ENCODE measurements at places on chromosomes 2 and 18.
A peak's percentile ranks its signal among the peaks of the same experiment; 100 is the strongest.

- no peak for DNase-seq
These were observed 18.8 kb downstream of the RAB31 start for GRCh38 chr18:9726936-9727335.

GRCh38 chr2:2836343-2837070 is 505.4 kb upstream of the MYT1L start:
- DNase-seq: no peak

DNA sequence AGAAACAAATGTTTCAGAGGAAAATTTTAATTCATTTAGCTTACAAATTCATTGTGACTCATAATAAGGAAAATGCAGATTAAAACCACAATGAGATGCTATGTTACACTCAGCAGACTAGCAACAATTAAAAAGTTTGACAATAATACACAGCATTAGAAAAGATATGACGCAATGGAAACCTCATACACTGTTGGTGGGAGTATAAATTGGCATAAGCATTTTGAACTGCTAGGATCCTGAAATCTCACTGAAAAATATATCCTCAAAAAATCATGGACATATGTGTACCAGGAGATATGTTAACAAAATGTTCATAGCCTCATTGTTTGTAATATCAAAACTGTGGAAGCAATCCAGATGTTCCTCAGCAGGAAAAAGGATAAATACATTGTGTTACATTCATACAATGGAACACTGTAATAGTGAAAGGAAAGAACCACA is 13.7 kb downstream of the CALCRL start:
- no peak for DNase-seq

DNA sequence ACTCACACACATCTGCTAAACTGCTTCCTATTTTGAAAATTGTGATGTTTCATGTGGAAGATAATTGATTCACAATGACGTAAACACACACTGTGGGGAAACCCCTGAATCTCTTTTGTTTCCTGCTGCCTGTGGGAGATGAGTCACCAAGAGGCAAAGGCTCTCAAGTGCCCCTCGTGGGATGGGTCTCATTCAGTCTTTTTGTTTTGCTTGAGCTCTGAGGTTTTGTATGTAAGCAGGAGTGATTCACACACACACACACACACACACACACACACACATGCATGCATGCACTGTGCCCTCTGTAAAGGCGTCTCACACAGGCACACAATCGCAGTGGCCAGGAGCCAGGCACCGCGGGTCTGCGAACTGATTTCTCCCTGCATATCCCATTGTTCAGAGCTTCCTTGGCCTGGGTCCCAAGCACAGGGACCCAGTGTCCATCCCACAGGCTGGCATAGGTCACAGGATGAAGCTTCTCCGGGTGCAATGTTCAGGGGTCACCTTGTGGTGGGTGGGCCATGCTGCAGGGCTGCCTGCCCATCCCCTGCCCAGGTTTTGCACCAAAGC is 12.1 kb upstream of the ARHGEF4 start:
- DNase-seq: peak; percentile 38

DNA sequence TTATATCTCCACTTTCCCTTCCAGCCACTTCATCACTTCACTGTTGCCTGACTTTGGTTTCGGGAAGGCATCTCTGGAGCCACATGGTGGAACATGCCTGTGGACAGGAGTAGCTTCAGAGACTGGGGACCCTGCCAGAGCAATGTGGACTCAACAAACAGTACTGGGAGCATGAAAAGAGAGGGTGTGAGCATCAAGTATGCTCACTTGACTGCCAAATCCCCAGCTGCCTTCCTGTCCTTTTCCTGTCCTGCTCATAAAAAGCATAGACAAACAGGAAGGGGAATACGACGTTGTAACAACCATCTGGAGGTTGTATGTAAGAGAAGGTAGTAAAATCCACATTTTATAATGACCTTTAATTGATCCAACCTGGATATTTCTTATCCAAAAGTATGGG is 61.3 kb upstream of the CSRNP3 start:
- DNase-seq: peak; percentile 54

DNA sequence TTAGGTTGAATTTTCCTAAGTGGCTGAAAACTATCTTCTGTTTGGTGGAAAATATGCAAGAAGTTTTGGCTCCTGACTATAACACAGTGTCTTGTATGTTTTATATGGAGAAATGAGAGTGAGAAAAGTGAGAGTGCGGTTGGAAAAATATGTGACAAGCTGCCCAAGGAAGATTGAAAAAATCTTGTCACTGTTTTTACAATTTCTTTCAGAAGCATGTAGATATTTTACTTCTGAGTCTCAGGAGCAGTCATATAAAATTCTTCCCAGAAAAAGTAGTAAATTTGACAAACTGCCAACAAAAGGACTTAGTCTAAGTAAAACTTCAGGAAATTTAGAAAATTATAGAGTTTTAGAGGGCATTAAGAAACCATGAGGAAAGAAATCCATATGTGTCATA is 19.4 kb upstream of the RMND5A start:
- DNase-seq: no peak

DNA sequence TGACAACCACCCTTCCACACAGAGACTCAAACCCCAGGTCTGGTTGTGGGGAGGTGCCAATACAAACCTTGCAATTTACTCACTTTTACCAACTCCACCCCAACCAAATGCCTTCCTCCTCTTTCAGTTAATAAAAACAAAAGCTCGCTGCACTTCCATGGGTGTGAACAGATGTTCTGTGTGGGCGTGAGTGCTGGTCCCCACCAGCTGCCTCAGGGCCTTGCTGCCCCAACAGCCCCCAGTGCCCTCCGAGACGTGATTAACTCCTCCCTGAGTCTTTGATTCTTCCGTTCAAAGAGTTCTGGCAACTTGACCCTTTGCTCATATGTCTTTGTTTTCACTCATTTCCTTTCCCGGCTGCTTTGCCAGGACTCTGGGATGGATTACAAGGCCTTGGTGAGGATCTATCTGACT is 258.9 kb upstream of the CXCR4 start:
- DNase-seq: no peak

DNA sequence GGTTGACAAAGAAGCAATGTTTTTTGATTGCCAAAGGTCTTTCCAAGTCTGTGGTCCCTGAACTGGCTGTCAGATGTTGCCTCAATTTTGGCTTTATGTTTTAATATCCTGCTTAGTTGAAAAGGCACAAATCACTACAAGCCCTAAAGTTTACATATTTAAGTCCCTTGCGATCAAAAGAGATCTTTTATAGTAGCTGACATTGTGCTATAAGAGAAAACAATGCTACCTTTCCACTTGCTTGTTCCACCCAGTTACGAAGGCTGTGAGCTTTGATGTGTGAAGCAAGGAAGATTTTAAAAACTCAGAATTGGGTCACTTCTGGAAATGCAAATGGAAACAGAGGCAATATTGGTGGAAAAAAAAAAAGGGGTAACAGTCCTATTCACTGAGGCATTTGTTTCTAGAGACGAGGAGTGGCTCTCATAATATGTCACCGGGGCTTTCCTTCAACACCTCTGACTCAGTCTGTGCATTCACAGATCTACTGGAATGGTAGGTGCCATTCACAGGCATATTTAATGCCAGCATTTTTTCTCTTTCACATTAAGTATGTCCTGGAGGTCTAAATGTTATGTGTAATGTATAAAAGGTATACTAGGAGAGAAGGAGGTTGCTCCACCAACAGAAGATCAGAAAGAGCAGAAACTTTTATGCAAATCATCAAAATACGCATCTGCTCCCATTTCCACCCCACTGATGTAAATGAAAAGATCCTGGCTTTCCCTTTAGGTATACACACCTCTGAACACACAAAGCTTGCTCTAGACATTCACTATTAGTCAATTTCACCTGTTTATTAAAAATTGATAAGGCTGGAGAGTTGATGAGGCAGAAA is 91.8 kb downstream of the TGIF1 start:
- no peak for DNase-seq

GRCh38 chr2:179588486-179589145 is 272.8 kb downstream of the ZNF385B start:
- DNase-seq: no peak

DNA sequence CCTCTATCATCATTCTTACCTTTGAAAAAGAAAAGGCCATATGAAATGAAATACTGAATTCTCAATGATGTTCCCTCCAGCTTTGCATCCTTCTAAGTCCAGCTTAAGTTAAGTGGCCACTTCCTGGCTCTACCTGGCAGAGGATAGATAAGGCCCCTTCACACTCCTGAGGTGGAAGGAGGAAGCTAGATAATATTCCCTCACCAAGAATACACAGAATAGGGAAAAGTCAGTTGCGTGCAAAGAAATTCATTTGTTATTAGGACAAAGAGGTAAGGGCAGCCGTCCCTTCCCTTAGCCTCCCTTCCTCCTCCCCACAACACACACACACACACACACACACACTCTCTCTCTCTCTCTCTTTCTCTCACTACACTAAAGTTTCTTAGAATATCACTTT is 37.5 kb downstream of the OLA1 start:
- DNase-seq: no peak

DNA sequence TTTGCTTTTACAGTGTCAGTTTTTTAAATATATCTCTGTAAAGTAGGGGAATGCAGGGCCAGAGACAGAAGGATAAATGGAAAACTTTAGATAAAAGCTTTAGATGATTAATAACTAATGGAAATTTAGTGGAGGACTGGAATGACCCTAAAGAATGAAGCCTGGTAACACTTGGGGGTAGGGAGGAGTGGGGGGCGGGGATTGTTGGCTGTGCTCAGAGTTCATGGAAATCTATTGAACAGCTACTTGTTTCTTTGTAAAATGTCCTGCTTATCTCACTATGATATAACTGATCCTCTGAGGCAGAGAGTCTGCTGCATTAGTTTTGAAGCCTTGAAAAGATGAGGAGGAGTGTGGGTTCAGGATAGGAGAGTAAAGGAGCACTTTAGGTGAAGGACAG is 90.5 kb downstream of the TMEM185B start:
- DNase-seq: no peak

GRCh38 chr2:239075918-239076758 is 228.3 kb downstream of the TWIST2 start:
- DNase-seq: no peak

- no peak for DNase-seq
These were observed 99.2 kb downstream of the SMAD7 start for GRCh38 chr18:48851599-48851960.

DNA sequence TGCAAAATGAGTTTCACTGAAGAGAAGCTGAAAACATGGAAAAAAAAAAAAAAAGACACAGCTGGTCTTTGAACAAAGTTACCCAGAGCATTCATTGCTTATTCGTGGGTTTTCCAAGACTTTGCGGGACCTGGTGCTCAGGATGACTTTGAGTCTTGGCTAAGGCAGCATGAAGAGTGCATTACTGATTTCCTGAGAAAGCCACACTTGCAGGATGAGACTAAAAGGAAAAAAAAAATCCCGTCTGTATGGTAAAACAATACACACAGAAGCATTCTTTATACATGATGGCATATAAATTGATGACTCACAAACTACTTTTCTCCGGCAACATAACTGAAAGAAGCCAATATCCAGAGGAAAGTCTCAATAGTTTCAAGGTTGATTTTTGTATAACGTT is 195.4 kb downstream of the SPP2 start:
- no peak for DNase-seq

- DNase-seq: no peak
These were observed 97.6 kb upstream of the SLC39A10 start for GRCh38 chr2:195559431-195559914.

- DNase-seq: no peak
These were observed 7.8 kb downstream of the TMEM87B start for GRCh38 chr2:112062894-112063293.

DNA sequence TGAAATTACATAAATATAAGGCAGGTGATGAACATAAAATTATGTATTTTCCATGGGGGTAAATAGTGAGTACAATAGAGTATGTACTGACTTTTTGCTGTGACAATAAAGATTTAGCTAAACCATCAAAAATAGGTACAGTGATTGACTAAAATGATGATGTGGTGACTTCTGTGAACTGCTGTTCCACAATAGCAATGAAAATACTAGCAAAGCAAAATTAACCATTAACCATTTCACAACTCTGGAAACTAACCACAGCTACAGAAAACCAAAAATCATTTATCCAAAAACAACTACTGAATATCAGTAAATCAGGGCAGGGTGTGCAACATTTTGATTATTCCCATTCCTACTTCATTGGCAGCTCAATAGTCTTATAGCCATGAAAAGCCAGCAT is 161.4 kb upstream of the GYPC start:
- DNase-seq: no peak

GRCh38 chr2:151845884-151846283 is 17.7 kb upstream of the ARL5A start:
- no peak for DNase-seq

- no peak for DNase-seq
These were observed 68.7 kb upstream of the FN1 start for GRCh38 chr2:215504547-215504946.

DNA sequence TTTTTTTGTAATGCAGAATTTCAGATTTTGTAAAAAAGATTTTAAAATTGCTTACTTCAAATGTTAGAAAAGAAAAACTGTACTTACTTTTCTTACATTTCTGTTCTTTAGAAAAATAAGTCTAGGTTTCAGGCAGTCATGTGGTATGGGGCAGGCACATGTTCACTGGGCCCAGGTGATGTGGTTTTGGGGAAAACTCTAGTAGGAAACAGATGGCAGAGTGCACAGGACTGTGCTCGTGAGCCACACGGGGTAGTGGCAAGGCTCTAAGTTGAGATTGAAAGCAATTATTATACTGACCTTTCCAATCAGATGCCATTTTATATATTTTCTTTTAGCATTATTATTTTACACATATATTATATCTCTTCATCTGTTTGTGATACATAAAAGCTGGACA is 1036.9 kb upstream of the TMEFF2 start:
- DNase-seq: no peak

DNA sequence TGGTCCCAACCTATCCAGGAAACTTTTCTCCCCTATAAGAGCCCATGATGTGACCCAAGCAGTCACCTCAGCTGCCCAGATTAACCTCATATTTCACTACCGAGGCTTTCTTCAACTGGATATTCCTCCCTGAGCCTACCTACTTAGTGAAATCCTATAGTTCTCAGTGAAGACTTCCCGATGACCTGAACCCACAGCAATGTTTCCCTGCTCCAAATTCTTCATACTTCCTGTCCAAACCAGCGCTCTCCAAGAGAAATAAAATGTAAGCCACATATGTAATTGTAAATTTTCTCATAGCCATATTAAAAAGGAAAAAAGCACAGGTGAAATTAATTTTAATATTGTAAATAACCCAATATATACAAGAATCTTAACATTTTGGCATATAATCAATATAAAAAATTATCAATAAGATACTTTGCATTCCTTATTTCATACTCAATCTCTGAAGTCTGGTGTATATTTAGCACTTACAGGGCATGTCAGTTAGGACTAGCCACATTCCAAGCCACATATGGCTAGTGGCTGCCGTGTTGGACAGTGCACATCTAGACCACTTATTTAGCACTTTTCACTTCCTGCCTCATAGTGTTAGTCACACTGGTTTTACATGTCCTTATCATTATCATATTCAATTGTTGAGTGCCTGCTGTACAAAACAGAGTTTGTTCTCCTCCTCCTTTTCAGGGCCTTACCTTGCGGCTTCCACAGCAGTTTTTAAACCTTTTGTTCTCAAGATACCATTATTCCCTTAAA is 1.9 kb upstream of the STAT4 start:
- DNase-seq: no peak

DNA sequence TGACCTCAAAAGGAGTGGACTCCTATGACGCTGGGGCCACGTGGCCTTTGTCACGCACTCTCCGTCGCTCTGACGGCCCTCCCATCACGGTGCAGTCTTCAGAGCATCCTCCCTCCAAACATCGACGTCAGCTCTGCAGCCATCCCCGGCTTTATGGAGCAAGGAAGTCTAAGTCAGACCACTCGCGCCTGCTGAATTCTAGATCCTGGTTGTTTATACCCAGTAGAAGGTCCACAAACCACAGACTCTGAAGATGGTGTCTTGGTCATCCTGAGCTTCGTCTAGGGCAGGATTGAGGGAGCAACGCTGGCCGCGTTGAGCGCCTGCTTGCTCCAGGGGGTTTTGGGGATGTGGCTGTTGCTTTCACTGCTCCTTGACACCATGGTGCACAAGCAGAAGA is 228.0 kb upstream of the SALL3 start:
- no peak for DNase-seq

Data from NCI-H1092 (cell line).